CD4-positive, alpha-beta T cell treated with Interleukin-4 for 1 hour (primary cell): ENCODE measurements at places on chromosomes 11 and 22.

GRCh38 chr11:35141071-35141470 lies 2.1 kb downstream of the CD44 start:
- no peak for DNase-seq

GRCh38 chr11:64747961-64748665 lies 4.2 kb upstream of the RASGRP2 start:
- no peak for DNase-seq

DNA sequence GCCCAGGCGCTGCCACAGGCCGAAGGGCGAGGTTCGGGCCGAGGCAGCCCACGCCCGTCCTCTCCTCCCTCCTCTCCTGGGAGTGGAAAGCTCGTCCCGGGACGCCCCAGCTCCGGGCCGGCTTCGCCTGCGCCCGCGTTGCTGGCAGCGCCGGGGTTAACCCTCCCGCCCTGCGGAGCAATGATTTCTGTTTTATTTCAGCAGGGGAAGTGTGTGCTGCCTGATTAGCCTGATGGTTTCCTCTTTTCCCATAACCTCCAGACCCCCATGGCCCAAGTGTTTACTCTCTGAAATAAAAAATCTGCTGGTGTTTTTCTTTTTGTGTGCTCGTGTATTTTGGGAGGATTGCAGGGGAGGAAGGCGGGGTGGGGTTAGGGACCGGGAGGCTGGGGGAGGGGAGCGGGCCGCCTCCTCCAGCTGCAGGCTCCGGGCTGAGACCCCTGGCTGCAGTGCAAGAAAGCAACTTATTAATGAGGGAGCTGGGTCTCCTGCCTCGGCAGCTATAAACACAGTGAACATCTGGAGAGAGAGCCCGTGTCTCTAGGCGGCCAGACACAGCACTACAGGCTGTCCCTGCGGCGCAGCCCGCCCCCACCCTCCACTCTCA lies 38.6 kb downstream of the ETS1 start:
- DNase-seq: peak; percentile 26

GRCh38 chr11:95248666-95249467 lies 17.9 kb upstream of the SESN3 start:
- no peak for DNase-seq

GRCh38 chr22:44455151-44455962 lies 42.7 kb downstream of the RTL6 start:
- DNase-seq: peak; percentile 84

DNA sequence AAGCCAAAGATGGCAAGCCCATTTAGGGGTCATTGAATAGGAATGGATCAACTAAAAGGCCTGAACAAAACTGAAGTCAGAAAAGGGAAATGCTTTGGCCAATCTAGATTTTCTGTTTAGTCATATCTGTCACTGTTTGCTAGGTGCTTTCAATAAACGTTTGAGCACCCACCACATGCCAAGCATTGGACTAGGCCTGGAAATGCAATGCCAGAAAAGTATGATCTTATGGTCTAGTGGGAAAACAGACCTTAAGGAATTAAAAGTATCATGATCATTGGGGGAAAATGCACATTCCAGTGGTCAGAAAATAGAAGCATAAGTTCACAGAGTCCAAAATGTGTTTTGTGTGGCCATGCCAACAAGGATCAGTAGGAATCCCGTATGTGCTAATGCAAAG lies 76.8 kb upstream of the BIRC3 start:
- DNase-seq: no peak

- DNase-seq: no peak
These were observed 51.3 kb downstream of the ADM start for GRCh38 chr11:10356161-10356560.

GRCh38 chr11:10916665-10917064 lies 58.8 kb upstream of the ZBED5 start:
- DNase-seq: no peak

- peak; percentile 73 for DNase-seq
These were observed 26.5 kb upstream of the UBASH3B start for GRCh38 chr11:122628810-122629555.

DNA sequence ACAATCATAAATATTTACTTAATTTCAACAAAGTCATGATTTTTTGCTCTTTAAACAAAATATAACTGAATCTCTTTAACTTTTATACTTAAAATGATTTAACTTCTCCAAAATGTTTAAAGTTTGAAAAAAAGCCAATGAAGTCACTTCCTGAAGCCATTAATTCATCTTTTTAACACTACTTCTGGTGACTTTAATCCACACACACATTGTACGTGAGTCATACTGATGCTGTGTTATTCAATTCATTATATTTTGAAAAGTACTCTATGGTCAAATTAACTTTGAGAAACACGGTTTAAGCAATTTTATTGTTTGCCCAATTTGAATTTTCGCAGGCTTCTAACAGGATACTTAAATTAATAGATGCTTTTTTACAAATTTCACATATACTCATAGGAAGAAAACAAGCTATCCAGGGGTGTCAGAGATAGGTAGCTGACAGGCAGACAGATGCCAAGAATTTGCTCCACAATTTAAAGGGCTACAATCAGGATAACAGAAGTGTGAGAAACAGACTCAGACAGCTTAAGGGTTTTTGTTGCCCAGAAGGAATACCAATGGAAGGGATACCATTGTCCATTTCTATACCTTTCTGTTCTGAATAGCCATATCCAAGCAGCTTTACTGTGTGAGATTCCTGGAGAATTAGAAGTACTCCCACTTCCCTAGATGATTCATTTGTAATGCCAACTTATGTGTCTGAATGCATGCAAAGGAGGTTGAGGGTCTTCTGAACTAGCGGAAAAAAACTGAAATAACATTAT lies 118.4 kb downstream of the RBFOX2 start:
- no peak for DNase-seq

DNA sequence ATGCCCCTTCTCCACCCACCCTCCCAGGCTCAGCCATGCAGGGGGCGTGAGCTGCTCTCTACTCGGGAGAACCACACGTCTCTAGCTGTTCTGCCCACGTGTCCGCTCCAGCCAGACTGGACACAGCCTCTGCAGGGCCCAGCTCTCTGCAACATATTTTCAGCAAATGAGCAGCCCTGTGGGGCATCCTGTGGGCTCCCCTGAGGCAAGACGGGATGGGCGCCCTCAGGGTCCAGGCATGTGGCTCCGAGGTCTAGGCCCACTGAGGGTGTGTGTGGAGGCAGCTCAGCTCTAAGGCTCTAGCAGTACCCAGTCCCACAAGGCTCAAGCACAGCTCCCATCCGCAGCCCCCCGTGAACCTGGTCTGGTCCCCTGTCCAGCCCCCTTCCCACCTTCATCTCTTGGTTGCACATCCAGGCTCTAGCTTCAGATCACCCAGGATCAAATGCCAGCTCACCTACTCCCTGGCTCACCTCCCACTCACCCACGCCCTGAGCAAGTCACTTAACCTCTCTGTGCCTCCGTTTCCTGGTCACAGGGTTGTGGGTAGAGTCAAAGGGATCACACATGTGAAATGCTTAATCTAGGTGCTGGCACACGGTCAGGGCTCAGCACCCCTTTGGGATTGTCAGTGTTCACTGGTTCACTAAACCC lies 57.8 kb upstream of the TCF20 start:
- DNase-seq: no peak

GRCh38 chr22:19951346-19951745 lies 9.7 kb upstream of the TXNRD2 start:
- no peak for DNase-seq

DNA sequence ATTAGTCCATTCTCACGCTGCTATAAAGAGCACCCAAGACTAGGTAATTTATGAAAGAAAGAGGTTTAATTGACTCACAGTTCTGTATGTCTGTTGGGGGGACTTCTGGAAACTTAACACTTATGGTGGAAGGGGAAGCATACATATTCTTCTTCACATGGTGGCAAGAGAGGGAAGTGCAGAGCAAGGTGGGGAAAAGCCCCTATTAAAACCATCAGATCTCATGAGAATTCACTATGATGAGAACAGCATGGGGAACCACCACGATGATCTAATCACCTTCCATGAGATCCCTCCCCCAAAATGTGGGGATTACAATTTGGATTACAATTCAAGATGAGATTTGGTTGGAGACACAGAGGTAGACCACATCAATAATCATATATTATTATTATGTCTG lies 25.7 kb downstream of the CEP57 start:
- no peak for DNase-seq

DNA sequence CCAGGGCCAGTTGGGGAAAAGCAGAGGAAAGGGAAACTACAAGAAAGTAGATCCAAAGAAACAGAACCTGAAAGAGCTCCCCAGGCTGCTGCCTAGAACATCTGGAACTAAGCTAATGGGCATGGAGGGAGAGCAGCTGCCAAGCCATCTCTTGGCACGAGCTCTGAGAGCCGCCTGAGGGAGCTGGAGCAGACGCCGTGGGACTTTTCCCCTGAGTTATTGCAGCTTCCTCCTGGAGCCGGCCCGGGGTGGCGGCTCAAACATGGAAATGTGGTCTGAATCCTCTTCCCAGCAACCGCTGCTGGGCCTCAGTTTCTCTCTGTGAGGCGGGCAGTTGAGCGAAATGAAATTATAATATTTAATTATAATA lies 41.8 kb downstream of the LIF start:
- DNase-seq: no peak

GRCh38 chr11:122202951-122203456 lies 87.0 kb upstream of the BLID start:
- peak; percentile 17 for DNase-seq

DNA sequence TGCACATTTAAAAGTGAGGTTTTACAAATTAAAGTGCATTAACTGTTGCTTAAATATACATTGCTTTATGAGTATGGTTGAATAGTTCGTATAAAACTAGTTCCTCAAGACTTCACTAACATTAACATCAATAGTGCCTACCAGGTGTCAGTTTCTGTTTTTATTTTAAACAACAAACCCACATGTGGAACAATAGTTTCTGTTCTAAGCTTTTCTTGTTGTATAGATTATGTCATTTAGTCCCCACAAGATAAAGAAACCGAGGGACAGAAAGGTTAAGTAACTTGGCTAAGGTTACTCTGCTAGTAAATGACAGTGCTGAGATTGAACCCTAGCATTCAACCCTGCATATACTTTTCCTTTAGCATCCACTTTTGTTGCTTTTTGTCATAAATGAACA lies 41.4 kb upstream of the ST14 start:
- DNase-seq: no peak
